ENCODE measurements at places on chromosomes 7 and 10.
A peak's percentile ranks its signal among the peaks of the same experiment; 100 is the strongest.

- DNase-seq, result no peak
Observed at GRCh38 chr7:142862786-142863400, 8.0 kb downstream of the EPHB6 start.

GRCh38 chr10:127315888-127316287 is 119.5 kb upstream of the INSYN2A start:
- no peak for DNase-seq

DNA sequence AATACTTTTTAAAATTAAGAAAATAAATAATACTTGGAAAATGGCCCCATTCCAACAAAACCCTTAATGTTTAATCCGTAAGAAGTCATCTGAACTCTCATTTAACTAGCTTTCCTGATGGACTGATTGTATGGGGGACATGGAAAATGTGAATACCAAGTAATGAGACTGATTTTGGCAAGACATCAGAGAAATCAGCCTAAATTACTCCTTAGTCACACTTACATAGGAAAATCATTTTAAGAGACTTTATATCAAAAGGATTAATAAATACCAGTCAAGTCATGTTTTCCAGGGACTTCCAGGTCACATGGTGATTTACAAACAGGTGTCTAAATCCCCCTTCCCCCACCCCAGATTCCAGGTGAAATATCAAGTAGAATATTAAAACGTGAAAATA is 58.2 kb downstream of the GRM8 start:
- no peak for DNase-seq

DNA sequence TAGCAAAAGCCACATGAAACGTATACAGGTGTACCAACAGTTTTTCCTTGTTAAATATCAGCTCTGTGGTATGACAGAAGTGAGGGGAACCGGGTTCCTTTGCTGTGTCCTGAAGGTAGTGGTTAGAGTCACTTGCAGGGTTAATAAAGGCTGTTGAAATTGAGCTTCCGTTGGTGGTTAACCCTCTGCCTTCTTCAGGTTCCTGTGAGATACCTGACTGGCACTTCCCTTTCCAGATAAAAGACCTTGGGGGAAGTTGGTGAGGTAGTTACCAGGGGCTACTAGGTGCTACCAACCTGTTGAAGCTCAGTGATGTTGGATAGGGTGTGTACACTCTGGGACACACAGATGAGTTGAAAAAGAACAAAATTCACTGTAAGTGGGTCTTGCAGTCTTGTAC is 384.1 kb downstream of the GATA3 start:
- DNase-seq, result no peak

- DNase-seq, result no peak
Observed at GRCh38 chr10:61283481-61284221, 169.5 kb downstream of the TMEM26 start.

DNA sequence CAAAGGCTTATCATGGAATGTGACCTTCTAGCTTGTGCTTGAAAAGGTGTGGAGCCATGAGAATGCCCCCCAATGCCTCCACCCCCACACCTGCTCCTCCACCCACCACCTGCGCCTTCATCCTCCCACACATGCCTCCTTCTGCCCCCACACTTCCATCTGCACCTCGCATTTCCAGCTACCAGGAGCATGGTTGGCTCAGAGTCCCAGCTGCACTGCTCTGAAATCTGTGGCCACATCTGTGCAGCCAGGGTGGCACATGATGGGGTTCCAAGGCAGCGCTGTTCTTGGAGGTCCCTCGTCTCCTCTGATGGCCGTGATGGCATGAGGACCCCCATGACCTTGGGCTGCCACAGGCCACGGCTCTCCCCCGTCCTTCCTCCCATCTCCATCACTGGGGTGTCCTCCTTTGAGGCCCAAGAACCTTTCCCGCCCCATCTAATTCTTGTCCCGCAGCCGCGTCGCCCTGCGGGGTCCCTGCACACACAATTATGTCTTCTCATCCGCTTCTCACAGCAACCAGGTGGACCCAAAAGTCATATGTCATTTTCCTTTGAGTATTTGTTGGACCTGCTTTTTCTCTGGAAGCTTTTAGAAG is 40.6 kb upstream of the CNPY1 start:
- DNase-seq, result no peak

DNA sequence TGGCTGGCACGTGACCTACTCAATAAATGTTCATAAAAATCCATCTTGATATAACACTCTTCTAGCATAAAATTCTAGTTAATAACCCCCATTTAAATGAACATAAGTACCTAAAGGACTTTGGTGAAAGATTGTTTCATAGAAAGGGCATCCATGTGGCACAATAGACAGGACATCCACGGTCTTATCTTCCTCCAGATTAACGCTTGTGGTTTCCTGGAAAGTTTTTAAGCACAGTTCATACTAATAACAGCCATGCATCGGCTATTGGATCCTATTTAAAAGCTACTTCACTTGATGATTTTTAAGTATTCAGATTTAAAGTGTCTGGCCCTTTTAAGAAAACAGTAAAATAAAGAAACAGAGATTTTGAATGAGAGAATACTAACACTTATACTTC is 288.3 kb downstream of the AHR start:
- no peak for DNase-seq

DNA sequence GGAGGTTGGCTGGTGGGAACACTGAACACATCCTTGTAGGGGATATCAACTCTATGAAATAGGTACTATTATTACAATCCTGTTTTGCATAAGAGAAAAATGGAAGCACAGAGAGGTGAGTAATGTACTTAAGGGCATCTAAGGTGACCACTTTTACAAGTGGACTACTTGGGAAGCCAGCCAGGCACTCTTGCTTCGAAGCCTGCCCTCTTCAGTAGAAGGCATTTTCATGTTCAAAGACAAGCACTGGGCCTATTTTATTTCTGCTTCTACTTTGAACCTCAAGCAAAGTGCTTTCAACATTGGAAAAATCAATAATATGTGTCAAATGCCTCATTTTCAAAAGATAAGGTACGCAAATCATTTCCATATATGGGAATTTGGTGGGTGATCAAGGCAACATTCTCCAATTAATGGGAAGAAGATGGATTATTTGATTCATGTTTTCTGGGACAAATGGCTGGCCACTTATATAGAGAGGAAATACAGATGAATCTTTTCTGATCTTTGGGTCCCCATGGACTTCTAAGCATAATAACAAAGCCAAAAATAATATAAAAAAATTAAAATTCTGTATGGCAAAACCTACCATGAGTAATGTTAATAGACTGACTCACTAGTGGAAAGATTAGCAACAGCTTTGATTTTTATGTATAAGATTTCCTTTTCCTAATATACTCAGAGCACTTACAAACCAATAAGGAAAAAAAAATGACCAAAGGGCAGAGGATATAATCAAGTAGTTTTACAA is 270.2 kb downstream of the FRMD4A start:
- no peak for DNase-seq

- no peak for DNase-seq
Observed at GRCh38 chr10:127887541-127888415, 5.0 kb downstream of the CLRN3 start.

GRCh38 chr10:30057421-30057841 is 2.0 kb downstream of the JCAD start:
- DNase-seq, result no peak

- no peak for DNase-seq
Observed at GRCh38 chr7:138245682-138246081, 169.4 kb downstream of the AKR1D1 start.

DNA sequence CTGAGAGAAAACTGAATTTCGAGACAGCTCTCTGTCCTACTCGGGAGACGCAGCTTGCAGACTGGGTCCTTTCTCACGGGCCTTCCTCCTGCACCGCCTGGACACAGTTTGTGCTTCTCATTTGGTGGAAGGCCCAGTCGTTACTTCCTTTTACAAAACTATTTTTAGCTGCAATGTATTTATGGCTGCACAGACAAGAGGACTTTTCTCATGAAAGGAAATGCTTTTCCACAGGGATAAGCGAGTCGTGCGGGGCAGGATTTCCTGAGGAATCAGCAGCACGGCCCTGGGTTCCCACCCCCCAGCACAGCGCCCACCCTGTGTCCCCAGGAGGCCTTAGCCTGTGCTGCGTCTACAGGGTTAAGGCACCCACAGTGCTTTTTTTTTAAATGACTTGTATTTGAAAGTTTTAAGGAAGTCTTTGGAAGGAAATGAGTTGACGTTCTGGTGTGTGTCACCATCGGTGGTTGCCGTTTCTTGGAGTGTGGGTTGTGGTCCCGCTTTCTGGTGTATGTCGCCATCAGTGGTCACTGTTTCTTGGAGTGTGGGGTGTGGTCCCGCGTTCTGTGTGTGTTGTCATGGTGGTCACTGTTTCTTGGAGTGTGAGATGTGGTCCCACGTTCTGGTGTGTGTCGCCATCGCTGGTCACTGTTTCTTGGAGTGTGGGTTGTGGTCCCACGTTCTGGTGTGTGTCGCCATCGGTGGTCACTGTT is 50.9 kb downstream of the INPP5A start:
- DNase-seq, result no peak

- DNase-seq, result no peak
Observed at GRCh38 chr7:8133188-8133848, 128.6 kb downstream of the ICA1 start.

DNA sequence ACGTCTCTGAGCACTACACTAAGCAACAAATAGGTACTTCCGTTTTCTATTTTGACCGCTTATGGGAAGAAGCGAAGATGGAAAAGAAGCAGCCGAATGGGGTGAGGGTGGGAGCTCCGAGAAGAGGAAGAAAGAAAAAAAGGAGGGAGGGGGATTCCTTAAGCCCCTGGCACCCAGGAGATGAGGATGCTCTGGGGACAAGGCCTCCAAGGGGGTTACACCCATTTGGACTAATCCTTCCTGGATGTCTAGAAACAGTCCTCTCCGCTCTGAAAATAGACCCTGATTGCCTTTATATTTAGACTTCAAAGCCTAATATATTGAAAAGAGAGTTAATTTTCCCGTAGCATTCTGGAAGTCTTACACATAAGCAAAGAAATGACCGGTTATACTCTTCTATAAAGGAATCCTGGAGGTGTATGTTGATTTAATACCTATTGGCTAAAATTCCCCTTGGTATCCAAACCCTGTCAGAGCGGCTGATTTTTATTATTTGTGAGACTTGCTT is 676 bp upstream of the HTR7 start:
- DNase-seq, result no peak

GRCh38 chr7:11831156-11831735 is 752 bp downstream of the THSD7A start:
- DNase-seq, result no peak

GRCh38 chr7:106568680-106569499 is 92.1 kb downstream of the CCDC71L start:
- DNase-seq, result no peak

DNA sequence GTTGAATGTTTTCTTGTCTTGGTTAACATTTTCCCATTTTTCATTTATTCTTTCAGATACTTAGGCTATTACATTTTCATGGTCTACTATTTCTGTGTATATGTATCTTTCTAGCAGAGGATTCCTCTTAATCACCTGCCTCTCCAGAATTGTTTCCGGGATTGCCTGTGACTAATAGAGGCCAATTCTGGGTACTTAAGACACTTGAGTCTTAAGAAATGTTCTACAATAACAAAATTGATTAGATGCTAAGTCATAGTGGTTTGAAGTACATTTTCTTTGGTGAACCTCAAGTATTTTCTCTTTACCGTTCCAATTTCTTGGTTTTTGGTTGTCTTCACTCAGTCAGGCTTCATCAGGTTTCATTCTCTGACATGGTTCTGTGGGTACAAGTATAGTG is 26.4 kb downstream of the BBS9 start:
- DNase-seq, result no peak

DNA sequence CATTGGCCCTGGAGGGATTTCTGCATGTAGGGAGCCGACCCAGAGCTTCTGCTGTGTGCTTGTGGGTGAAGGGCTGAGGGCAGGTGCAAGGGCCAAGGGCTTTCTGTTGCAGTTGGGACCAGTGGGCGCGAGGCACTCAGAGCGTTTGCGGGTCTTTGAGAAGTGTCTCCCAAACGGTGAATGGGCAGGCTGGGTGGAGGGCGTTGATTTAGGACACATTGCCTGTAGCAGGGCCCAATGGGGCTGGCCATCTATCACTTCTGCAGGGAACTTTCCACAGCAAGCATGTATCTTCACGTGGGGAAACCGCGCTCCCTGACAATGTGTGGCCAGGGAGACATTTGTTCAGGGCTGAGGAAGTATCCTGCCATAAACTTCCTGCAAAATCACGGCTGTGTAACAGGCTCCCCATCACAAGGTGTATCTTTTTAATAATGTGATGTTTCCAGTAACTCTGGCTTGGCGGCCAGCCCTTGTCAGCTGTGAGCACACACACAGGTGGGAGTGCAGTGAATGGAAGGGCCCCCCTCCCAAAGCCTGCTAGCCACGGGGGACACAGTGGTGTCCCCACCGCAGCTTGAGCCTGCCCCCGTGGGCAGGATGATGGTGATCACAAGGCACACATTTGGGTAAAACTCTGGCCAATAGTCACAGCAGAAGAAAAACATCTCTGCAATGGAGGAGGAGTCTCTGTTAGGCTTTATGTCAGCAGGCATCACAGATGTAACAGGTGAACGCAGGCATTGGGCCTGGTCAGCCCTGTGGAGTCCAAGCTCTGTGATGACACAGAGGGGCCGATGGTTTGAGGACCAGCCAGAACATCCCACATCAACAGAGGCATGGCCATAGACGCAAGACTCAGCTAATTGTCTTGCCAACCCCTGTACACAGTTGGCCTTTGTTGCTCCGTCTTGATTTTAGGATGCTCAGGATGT is 84.3 kb downstream of the GLRX3 start:
- DNase-seq, result no peak

DNA sequence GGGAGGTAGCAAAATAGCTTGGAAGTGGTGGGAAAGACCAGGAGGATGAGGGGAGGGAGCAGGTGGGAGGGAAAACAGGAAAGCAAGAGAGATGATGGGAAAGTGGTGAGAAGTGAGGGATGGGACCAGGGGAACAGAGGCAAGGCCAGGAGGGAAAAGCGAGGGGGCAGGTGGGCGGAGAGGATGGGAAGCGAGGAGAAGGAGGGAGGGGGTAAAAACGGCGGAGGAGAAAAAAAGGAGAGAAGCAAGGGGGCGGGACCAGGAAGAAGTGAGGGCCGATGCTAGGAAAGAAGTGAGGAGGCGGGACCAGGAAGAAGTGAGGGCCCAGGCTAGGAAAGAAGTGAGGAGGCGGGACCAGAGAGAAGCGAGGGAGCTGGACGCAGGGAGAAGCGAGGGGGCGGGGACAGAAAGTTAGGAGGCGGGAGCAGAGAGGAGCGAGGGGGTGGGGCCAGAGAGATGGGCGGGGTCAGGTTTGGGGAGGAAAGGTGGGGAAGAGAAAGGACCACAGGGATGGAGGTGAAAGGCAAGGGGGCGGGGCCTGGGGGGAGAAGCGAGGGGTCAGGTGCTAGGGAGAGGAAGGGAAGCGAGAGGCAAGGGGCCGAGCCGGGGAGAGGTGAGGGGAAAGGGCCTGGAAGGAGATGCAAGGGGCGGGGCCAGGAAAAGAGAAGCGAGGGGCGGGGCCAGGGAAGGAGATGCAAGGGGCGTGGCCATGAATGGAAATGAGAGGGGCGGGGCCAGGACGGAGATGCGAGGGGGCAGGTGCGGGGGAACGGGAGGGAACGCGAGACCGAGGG is 984 bp downstream of the SMURF1 start:
- peak; percentile 95 for DNase-seq

GRCh38 chr10:32161586-32161985 is 105.4 kb upstream of the KIF5B start:
- DNase-seq, result peak; percentile 25
